ENCODE measurements at places on chromosomes 1 and 21.

- DNase-seq = no peak
Measured at GRCh38 chr21:37447288-37447936, 80.8 kb downstream of the DYRK1A start.

DNA sequence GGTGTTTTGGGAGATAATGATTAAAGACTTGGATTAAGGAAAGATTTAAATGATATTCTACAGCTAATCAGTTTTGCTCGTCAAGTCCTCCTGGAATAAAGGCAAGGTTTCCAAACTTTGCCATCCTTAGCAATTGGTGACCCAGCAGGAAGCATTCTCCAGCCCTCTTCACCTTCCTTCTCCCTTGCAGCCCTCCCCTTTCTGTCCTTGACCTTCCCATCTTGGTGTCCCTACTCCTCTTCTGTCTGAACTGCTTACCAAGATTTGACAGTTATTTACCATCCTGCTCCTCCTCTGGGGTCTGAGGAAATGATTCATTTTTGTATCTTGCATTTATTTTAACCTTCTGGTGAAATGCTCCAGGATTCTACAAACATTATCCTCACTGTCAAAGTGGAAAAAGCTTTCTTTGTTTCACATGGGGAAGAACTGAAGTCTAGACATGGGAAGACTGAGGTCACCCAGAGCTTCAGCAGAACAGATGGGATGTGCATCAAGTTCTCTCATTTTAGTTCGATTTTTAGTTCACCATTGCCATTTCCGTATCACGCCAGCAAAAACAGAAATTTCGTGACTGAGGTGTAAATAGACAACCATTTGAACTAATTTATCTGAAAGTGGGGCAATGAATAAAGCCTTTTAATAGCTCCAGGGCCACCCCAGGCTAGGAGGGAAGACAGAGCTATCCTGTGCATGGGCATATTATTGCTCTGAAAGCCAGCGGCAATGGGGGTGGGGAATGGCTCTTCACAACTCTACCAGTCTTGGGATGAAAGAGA is 504.4 kb upstream of the PLXNA2 start:
- DNase-seq = no peak

- no peak for DNase-seq
Measured at GRCh38 chr1:43786960-43787359, 79.6 kb downstream of the ST3GAL3 start.

- no peak for DNase-seq
Measured at GRCh38 chr1:31666263-31666963, 21.7 kb upstream of the PEF1 start.

DNA sequence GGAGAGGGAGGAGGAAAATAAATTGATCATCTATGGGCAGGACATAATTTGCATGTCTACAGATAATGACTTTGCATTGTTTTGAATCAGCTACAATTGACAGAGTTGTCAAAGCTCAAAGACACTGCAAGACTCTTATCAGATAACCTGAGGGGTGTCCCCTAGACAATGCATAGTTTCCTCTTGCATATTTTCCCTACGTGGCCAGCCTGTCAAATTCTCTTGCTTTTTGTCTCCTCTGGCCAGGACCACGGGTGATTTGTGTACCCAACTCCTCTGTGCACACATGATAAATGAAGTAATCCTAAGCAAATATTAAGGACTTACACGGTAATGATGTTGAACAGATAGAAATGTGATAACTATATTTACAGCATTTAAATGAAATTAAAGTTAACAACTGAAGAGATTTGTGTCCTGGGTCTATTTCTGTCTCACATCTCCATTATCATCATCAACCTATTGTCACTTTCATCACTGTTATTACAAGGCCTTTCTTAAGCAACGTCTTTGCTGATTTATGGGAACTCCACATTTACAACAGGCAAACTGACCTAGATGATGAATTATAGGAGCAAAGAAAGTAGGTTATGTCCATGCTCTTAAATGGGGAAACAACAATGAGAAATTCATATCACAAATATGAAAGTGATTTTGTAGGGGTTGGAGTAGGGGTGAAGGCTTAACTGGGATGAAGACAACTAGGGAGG is 18.8 kb downstream of the BATF3 start:
- no peak for DNase-seq
